ENCODE measurements at places on chromosomes 5 and 9.

GRCh38 chr5:140318792-140319191 is 15.9 kb upstream of the PFDN1 start:
- DNase-seq: no peak

DNA sequence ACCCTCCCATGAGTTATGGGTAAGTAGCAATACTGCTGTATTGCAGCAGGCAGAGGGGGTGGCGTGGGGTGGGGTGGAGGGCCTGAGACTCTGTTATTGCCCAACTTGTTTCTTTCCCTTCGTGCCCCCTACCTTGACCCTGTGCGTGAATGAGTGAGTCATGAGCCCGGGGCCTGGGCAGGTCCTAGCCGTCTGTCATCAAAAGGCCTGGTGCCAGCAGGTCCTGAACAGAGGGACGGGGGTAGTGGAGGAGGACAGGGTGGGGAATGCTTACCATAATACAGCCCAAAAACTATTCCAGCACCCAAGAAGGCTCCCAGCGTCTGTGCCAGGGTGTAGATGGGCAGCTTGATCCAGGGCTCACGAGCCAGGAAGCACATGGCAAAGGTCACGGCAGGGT is 4.3 kb downstream of the AQP3 start:
- DNase-seq: peak; percentile 56

DNA sequence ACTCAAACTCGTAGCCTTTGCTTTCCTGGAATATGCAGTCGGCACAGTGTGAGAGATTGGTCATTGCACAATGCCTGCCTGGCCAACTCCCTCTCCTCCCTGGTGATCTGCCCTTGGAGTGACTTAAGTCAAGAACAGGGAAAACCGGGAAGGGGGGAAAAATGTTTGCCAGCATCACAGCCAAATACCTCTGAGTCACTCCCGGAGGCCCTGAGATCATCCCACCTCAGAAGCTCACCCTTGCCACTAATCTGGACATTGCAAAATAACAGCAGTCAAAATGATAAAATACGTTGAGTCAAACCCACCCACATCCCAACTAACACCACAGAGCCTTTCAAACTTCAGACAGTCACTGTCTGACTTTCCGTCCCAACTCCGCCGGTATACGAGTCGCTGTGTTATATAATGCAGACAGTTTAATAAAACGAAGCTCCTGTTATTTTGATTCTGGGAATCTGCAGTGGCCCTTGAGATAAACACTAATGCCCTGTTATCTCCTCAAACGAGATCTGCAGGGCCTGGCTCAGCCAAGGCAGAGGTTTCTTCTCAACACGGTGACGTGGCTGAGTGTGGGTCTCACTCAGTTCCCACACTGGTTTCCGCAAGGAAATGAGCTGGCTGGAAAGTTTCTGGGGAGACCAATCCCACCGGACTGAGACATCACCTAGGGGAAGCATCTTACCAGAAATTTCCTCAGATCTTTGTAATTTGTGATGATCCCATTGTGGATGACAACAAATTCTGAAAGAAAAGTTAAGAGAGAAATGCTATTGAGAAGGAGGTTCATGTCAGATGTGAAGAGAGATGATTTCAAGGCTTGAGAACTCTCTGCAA is 22.1 kb downstream of the GFPT2 start:
- peak; percentile 53 for DNase-seq

DNA sequence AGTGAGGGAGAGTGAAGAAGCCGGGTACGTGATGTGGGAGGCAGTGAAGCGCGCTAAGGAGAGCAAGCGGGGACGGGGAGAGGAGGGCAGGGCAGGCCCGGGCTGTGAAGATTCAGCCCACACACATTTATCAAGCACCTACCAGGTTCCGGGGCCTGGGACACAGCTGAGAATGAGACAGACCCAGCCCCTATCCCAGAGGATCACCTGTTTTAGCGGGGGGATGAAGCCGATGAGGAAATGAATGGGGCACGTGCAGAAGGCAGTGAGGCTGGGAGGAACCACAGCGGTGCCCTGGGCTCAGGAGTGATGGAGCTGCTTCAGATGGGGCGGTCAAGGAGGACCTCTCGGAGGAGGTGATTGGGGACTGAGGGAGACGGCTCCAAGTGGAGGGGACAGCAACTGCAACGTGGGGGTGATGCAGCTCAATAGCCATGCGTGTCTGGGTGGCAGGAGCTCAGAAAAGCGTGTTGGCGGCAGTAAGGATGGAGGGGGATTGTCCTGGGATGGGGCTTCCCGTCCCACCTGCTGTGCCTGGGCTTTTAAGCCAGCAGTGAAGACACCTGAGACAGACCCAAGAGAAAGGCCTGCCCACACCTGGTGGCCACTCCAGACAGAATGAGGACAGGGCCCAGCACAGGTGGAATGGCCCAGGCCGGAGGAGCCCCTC is 77.5 kb upstream of the UNC5A start:
- no peak for DNase-seq

- DNase-seq: no peak
Measured at GRCh38 chr9:94824913-94825610, 98.6 kb downstream of the AOPEP start.

GRCh38 chr5:884345-885126 is 8.1 kb downstream of the BRD9 start:
- no peak for DNase-seq

DNA sequence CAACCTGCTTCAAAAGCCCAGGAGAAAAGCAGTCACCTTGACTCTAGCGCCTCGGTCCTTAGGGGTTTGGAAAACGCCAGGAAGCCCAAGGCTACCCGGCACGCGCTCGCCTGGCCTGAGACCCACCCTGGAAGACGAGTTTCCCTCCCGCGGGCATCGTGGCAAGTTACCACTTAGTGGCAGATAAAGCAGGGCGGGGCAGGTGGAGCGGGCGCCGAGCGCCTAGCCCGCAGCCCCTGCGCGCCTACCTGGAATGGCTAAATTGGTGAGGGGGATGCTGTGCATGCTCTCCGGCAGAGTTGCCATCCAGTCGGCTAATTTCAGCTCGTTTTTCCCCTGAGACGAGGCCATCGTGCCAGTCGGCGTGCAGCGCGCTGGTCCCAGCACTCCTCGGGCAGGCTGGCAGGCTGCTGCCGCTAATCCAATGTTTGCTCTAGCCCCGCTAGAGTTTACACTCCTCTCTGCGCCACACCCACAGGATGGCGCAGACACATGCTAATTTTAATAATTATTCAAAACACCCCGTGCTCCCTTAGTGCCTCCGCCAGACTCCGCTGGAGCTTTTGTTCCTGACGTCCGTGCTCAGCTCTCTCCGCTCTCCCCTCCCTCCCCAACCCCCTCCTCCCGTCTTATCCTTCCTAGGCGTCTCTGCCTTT is at the start of gene PLCXD3:
TSS of gene PLCXD3 (minus strand) at position 426 of the 656 bp plus-strand sequence. CDS start at position 351, 75 bp downstream.
- no peak for DNase-seq

- no peak for DNase-seq
Measured at GRCh38 chr9:114496011-114496410, 9.3 kb downstream of the WHRN start.

DNA sequence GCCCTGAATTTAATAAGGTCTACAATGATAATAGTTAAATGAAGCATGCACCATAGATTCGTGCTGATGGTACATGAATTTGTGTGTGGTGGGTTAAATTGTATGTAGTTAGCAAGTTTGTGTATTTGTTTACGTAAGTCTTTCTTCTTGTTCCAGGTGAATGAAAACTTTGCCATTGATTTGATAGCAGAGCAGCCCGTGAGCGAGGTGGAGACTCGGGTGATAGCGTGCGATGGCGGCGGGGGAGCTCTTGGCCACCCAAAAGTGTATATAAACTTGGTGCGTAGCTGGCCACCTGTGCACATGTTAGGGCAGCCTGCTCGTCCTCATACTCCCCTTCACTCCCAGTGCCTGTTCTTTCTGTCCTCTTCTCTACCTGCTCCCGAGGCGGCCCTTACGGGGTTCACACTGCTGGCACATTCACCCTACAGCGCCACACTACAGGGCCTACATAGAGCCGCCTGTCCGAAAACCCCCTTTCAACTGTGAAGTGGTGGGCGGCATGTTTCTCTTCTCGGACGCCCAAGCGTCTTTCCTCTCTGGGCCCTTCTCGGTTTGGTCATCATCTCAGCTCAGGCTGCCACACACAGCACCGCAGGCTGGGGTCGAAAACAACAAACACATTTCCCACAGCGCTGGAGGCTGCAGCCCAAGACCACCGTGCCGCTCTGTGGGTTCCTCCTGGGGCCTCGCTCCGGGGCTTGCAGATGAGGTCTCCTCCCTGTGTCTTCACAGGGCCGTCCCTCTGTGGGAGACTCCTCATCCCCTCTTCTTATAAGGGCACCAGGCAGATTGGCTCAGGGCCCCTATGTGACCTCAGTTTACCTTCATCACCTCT is 13.2 kb downstream of the NDUFS6 start:
- DNase-seq: no peak

DNA sequence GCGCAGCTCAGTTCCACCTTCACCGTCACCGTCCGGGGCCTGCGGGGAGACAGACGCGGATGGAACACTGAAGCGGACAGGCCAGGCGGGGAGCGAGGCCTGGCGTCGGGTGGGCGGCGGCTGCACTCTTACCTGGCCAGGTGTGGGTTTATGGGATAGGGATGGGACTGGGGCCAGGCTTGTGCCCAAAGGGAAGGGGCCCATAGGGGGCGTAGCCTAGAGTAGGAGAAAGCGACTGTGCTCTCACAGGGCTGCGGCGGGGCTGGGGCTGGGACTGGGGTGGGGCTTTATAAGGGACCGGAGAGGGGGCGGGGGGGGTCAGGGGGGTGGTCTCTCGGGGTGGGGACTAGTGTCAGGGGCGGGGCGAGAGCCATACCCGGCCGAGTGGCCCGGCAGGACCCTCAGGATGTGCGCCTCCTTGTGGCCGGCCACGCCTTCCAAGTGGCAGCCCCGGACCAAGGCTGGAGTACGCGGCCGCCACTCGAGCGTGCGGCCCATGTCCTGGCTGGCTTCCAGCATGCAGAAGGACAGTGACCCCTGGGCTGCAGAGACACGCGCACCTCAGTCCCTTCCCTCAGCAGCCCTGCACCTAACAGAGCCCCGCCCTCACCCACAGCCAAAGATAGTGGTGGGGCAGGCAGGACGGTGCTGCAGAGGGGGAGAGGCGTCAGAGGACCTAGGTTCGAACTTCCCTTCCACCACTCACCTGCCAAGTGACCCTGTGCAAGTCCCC is 22.8 kb downstream of the FPGS start:
- no peak for DNase-seq

GRCh38 chr9:128049843-128050242 is 17.3 kb downstream of the NAIF1 start:
- no peak for DNase-seq

GRCh38 chr9:129737479-129738274 is 15.2 kb downstream of the PTGES start:
- peak; percentile 54 for DNase-seq

DNA sequence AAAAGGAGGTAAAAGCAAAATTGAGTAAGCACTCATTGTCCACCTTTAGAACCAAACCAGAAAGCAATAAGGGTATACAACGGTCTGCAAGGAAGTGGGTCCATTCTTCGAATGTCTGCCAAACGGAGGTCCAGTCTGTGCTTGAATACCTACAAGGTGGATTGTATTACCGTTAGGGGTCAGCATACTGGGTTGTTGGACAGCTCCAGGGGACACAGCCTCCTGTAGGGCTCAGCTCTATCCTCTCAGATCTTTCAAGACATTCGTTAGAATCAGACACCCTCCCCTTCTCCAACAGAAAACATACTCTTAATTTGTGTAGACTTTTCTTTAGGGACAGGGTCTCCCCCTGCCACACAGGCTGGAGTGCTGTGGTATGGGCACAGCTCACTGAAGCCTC is 5.5 kb downstream of the ASTN2 start:
- no peak for DNase-seq

GRCh38 chr9:108569624-108570023 is 286.2 kb downstream of the ACTL7B start:
- DNase-seq: peak; percentile 92

DNA sequence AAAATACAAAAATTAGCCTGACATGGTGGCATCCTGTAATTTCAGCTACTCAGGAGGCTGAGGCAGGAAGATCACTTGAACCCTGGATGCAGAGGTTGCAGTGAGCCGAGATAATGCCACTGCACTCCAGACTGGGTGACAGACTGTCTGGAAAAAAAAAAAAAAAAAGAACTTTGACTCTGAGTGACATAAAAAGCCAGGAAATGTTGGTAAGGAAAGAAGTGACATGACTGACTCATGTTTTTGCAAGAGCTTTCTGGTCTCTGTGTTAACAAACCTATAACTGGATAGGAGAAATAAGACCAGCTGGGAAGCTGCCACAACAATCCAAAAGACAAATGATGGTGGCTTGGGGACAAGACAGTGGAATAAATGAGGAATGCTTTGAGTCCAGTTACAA is 272.1 kb downstream of the HINT1 start:
- DNase-seq: no peak

DNA sequence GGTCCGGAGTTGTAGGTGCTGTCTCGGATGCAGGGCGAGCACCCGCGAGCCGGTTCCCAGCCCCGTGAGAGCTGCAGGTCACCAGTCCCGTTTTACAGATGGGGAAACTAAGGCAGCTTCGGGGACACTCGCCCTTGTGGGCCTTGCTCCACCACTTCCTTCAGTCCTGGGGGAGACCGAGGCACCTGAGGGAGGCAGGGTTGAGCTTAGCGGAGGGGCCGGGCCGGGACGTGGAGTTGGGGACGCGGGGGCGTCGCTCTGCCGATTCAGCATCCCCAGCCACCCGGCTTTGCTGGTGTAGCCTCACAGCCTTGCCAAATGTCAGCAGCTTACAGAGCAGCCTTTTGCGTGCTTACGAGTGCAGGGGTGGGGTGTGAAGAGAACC is 530 bp downstream of the BBLN start:
- DNase-seq: no peak

- no peak for DNase-seq
Measured at GRCh38 chr9:33908114-33908513, 91.2 kb downstream of the UBE2R2 start.

DNA sequence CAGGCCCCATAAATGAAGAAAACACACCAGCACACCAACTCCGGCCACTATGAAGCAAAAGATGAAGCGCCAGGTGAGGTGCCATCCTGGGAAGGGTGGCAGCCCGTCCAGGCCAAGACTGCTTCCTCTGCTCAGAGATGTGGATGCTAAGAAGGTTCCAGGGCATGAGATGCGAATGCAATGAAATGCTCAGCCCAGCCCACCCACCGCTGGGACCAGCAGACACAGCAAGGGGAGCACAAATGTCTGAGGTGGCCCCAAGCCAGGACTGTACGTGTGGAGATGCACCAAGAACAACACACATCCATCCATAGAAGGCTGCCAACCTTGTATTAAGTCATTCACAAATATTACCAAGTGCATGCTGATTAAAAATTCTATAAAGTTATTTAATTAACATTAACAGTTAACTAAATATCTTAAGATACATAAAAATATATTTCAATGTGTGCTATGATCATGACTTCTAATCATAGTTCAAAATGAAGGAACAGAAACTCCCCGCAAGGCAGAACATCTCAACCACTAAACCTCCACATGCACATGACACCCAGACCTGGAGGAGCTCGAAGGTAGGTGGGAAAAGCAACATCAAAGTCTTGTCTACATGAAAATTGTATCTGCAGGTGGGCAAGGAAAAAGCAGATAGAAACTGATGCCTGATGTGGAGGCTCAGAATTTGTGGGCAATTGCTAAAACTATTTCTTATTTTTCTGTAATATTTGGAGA is 43.7 kb downstream of the BICD2 start:
- DNase-seq: no peak

All from mammary epithelial cell (primary cell).